ENCODE measurements at places on chromosomes 3 and 15.
A peak's percentile ranks its signal among the peaks of the same experiment; 100 is the strongest.

- peak; percentile 47 for DNase-seq
Observed at GRCh38 chr15:96160269-96160668, 170.2 kb upstream of the NR2F2 start.

GRCh38 chr3:152264378-152264777 is 4.4 kb upstream of the MBNL1 start:
- no peak for DNase-seq

GRCh38 chr15:75673426-75674235 is 25.9 kb downstream of the SNX33 start:
- DNase-seq, result no peak

GRCh38 chr3:167780214-167780883 is 44.8 kb downstream of the SERPINI1 start:
- DNase-seq, result no peak

DNA sequence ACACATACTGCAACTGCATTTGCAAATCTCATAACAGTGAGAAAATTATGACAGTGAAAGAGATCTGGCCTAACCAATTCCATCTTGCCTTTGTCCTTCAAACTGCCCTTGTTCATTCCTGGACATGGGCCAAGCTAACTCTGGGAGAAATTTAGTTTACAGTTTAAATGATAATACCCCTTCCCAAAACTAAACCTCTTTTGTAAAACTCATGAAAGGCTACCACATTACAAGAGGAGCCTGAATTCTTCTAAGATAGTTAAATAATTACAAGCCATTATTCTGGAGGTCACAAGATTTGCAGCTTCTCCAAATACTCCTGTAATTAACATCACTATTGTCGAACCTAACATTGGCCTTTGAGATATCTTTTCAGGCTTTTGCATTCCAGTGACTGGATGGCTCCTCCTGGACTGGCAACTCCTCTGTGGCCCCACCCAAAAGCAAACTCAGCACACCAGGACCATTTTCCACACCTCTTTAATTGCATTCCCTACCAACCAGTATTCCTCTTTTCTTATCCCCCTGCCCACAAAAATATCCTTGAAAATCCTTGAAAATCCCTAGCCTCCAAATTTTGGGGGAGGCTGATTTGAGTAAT is 8.8 kb upstream of the FAM240A start:
- no peak for DNase-seq

DNA sequence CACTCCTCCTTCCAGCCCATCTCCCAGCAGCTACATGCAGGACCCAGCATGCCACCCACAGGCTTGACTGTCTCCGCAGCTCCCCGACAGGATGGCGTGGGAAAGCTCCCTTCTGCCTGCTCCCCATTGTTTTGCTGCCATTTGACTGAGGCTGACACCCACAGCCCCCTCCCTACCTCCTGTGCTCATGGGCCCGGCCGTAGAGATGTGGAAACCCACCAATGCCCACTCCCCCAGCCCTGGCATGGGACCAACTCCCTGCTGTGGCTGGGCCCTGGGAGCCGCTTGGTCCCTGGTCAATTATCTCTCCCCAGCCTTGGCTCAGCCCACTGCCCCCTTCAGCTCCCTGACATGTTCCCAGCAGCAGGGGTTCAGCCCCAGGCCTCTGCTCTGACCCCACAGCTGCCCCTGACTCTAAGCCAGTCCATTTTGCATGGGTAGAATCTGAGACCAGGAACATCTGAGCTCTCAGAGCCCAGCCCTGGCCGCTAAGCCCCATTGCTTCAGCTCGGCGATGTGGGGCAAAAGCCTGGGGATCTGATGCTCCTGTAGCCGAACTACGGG is 8.2 kb downstream of the C3orf22 start:
- DNase-seq, result no peak

- no peak for DNase-seq
Observed at GRCh38 chr3:98945666-98946065, 44.2 kb upstream of the DCBLD2 start.

DNA sequence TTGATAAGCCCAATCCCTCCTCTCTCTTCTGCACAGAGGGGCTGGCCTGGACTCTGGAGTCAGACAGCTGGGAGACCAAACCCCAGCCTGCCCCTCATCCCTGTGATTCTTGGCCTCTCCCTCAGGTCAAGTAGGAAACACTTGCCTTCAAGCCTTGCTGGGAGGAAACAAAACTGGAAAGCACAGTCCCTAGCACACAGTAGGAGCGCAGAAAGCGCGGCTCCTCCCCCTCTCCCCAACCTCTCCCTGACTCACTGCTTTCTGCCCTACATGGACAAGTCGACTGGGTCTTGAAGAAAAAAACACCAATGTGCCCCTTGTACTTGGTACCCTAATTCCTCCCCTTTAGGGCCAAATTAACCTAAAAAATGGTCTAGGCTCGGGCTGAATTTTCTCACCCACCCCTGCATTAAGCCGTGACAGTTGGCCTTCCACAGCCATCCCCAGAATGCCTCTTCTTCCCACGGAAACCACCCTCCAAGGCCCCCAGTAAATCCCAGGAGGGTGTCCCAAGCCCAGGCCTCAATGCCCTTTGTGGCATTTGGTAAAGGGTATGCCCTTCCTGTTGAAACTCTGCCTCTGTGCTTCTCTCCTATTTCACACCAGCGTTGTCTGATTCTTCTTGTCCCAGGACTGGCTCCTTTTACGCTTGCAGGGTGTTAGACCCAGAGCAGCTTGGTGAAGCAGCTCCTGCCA is 11.3 kb upstream of the RAF1 start:
- no peak for DNase-seq

GRCh38 chr3:48425281-48425812 is 4.5 kb downstream of the PLXNB1 start:
- no peak for DNase-seq

DNA sequence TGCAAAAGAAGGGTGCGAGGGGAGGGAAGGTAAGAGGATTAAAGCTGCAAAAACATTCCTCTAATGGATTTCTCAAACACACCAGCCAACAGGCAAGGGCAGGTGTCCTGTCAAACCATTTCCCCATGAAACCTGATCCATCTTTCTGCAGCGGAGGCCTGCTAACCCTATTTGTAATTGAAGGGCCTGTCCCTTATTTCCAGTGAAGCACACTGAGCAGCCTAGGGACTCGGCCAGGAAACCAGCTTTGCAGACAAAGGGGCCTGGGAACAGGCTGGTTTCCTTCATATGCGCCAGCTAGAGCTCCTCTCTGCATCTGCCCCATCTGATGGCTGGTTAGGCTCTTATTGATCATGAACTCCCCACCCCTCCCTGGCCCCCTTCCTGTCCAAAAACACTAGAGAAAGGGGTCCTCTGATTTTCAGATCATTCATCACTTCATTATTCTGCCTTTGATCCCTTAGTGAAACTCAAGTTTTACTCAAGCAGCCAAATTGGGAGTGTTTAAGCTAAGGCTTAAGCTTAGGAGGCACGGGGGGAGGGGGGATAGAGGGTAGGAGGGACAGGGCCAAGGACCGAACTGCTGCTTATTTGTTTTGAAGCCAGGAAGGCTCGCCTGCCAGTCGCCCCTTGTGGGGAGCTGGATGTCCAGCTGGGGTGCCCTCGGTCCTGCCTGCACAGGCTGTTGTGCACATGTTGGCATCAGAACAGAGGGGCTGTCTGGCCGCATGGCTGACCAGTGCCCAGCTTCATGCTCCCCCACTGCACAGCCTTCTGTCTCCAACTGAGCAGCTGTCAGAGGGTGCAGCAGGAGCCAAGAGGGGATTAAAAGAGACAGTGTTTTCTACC is 53.1 kb downstream of the BOC start:
- DNase-seq, result no peak

GRCh38 chr3:151052756-151053155 is 32.7 kb upstream of the MED12L start:
- no peak for DNase-seq

GRCh38 chr3:15331606-15332404 is 581 bp downstream of the SH3BP5 start:
- no peak for DNase-seq

- no peak for DNase-seq
Observed at GRCh38 chr15:67843571-67844387, 3.9 kb upstream of the RNU6-1 start.

DNA sequence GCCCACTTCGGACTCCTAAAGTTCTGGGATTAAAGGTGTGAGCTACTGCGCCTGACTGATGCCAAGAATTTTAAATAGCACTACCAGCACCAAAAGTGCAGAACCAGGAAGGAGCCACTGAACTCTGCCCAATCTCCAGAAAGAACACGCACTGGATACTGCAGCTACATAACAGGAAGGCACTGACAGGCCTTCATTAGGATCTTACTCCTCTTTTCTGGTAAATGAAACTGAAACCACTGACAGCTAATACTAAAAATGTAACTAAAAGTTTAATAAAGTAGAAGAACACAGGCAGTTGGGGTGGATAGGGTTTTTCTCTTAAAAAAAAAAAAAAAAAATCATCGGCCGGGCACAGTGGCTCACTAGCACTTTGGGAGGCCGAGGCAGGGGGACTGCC is 74.1 kb upstream of the CHRM5 start:
- DNase-seq, result no peak

GRCh38 chr3:29486096-29486495 is 205.2 kb downstream of the RBMS3 start:
- DNase-seq, result no peak

DNA sequence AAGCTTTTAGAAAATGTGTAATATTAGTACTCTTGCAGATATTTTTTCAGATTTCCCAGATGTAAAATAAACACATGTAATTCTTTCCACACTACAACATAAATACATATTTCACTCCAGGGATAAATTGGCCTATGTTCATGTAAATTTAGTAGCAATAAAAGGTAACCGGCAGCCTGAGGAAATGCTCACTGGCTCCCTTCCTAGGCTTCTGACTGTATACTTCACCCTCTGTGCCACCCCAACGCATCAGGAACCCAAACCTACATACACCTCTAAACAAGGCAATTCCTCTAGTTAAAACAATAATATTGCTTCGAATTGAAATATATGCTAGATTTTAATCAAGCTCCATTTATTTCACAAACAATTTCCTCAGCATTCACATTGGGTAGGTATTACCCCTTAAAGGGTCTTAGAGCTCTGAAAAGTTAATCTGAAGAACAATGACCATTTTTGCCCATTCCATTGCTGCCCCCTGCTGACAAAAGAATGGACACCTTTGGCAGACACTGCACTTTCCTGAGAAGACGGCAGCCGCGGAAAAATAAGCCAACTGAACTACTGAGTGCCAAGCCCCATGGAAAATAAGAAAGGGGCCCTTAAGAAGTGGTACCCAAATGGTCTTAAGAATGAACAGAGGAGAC is 212.5 kb downstream of the OSBPL10 start:
- peak; percentile 24 for DNase-seq

GRCh38 chr3:171953301-171954022 is 85.9 kb upstream of the FNDC3B start:
- DNase-seq, result no peak

DNA sequence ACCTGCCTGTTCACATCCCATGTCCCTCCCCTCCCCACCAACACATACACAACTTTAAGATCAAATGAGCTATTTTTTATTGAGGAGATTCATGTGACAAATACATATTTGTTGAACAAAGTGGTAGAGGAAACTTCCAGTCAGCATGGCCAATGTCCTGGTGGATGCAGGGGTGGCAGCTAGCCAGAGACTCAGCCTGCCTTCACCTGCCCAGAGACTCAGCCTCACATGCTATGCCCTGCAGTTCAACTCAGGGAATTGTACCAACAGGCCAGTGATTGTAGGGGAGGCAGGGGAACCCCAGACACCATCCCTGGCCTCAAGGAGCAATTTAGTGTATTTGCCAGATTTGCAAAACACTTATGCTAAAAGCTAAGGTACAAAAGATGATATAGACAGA is 136.6 kb downstream of the OPA1 start:
- DNase-seq, result no peak

DNA sequence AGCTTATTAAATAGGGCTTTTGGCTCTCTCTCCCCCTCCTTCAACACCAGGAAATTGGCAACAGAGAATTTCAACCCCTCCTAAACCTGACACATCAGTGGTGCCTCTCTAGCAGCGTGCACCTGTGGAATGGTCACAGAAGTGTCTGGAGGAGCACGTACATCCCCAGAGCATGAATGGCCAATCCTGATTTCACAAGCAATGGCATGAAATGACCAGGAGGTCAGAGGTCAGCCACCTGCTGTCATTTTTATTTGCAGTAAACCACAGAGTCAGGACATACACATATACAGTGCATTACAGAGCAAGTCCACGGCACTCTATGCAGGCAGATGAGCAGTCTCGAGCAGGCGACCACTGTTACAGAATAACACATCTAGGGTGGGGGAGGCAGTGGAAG is 25.1 kb upstream of the ETV5 start:
- DNase-seq, result no peak
